Cardiac muscle cell (in vitro differentiated cells and primary cell): ENCODE measurements at places on chromosomes 13 and 19. TPM values are rescaled to one million over a fixed set of nuclear protein-coding genes. Genes with fewer than 3 reads are reported as not detected.

DNA sequence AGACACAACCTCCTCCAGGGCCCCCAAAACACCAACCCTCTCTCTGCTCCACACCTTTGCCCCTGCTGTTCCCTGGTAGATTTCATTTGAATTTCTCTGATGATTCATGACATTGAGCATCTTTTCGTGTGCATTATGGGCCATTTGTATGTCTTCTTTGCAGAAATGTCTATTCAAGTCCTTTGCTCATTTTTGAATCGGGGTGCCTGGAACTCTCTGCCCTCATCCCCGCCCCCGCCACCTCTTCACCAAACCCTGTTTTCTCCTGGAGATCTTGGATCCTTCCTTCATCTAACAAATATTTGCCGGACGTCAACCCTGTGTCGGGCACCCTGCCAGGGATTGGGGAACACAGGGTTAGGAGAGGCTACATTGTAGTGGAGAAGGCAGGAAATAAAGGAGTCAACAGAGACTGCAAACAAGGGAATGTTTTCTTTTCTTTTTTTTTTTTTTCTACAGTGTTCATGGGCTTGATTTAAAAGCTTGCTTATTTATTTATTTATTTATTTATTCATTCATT lies 25.5 kb upstream of the SLC1A5 start:
- DNase-seq = peak; percentile 90

DNA sequence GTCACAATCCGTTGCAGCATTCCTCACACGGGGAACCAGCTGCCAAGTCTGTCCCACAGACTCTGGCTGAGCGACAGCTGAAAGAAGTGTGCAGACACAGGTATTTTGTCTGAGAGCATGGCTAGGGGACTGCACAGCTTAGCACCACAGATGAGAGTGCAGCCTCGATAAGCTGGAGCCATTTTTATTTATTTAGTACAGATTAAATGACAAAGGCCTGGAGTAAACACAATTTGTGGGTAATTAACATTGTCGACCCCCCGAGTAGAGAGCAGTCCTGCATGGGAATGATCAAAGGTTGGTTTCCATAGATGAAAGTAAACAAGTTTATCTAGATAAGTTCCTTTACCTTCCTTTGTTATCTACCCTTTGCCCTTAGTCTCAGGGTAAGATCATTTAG lies 836.2 kb downstream of the DACH1 start:
- DNase-seq = no peak

DNA sequence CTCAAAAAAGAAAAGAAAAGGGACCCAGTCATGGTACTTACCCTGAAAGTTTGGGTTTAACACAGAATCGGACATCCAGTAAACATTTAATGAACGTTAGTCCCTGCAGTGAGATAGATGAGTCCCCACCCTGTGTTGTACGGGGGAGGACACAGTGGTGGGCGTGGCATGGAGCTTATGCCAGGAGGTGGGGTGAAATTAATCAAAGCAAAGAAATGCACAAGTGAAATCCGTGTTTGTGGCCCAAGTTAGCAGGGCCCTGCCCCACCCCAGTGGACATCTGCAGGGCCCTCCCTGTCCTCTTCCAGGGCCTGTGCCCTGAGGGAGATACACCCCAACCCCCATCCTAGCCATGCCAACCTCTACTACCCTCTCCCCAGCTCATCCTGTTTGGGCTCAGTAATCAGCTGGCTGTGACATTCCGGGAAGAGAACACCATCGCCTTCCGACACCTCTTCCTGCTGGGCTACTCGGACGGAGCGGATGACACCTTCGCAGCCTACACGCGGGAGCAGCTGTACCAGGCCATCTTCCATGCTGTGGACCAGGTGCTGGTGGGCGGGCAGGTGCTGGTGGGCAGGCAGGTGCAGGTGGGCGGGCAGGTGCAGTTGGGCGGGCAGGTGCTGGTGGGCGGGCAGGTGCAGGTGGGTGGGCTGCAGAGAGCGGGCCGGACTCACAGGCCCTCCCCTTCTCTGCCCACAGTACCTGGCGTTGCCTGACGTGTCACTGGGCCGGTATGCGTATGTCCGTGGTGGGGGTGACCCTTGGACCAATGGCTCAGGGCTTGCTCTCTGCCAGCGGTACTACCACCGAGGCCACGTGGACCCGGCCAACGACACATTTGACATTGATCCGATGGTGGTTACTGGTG lies 3.9 kb downstream of the MCOLN1 start:
- DNase-seq = no peak

GRCh38 chr19:35332817-35333216 lies 3.8 kb downstream of the CD22 start:
- DNase-seq = no peak

DNA sequence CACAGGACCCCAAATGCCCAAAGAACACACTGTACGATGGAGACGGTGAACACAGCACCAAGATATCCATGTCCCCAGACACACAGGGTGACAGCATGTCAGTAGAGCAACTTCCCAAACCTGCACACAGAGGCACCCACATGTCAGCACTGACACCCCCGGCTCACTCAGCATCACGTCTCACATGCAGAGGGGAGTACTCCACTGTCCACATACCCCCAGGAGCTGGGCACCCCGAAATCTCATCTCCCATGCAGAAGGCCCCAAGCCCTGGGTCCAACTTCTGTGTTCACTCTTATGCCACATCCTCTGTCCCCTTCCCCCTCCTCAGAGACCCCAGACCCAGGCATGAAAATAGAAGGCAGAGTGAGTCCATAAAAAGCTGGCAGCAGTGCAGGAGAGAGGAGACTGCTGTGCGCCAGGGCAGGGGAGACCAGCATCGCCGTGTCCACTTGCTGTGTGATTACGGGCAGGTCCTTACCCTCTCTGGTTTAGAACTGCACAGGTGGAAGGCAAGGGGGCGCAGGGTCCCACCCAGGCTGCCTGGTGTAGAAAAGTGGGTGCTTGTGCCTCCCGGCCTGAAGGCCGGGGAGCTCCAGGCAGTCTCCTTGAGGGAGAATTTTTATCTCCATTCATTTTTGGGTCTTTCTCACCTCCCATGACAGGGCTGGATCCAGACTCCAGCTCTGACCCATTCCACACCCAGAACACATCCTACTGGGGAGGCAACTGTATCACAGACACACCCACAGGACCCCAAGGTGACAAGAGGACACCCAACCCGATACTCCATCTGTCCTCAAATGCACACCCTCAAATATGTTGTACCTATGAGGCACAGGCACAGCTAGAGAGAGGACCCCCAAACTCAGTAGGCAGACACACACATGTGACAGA lies 17.0 kb downstream of the ERFL start:
- no peak for DNase-seq

- DNase-seq = no peak
These were observed 174.1 kb downstream of the FGF14 start for GRCh38 chr13:102227741-102228140.

DNA sequence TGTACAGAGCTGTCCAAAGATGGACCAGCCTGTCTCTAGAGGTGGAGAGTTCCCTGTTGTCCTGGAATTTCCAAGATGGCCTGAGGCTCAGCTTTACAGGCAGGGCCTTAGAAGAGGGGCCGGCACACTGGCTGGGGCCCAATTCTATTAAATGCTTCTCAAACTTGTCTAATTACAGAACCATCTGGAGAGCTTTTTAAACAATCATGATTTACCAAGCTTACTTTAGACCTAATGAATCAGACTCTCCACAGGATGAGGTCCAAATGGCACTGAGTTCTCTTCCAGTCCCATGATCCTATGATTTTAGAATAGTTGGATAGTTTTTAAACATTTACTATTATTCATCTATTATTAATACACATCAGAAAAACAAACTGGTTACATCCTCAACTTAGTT lies 123.5 kb downstream of the DNAJC3 start:
- no peak for DNase-seq

GRCh38 chr19:17641181-17641580 lies 47.0 kb downstream of the UNC13A start:
- DNase-seq = no peak

GRCh38 chr19:46825731-46826055 lies 25.0 kb downstream of the AP2S1 start:
- no peak for DNase-seq

GRCh38 chr19:33863436-33863835 lies 66.8 kb downstream of the KCTD15 start:
- no peak for DNase-seq

- DNase-seq = no peak
These were observed 214.3 kb downstream of the FOXO1 start for GRCh38 chr13:40452038-40452666.

- DNase-seq = no peak
These were observed 227.6 kb upstream of the UBL3 start for GRCh38 chr13:30078059-30078458.

DNA sequence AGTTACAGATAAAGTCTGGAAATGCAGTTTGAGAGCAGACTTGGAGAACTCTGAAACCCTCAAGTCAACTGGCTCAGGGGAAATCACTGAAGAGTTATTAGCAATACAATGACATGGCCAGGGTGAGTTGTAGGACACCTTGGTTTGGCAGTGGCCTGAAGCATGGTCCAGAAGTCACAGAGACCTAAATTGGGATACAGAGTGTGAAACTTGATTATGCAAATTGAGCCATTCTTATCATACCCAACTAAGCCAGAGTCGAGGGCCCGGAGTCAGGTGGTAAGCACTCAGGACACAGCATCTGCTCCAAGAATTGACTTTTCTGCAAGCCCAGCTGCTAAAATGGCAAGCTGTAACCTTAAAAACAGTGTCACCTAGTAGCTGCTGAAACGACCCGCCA lies 224.5 kb downstream of the DCLK1 start:
- DNase-seq = no peak

GRCh38 chr19:5949792-5950305 lies 28.1 kb downstream of the RANBP3 start:
- no peak for DNase-seq

- DNase-seq = peak; percentile 59
These were observed 19.8 kb upstream of the TCF3 start for GRCh38 chr19:1672038-1672768.

GRCh38 chr13:47723898-47724297 lies 277.2 kb downstream of the SUCLA2 start:
- no peak for DNase-seq

DNA sequence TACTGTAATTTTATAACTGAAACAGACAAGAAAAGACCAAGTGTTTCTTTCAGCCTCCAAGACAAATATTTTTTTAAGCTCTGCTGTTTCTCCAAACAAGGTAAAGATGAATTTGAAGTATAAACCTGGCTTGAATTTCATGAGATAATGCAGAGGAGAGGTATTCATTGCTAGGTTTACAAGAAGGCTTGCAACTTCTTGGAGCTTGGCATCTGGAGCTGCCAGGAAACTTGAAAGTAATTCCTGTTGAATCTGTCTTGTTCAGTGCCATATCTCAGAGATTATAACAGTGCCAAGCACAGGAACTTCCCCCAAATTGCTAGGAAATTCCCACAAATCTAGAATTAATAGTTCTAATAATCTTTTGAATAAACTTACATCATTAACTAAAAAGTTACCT lies 70.9 kb downstream of the CDK8 start:
- DNase-seq = no peak

- DNase-seq = peak; percentile 19
These were observed 104.2 kb upstream of the IPO5 start for GRCh38 chr13:97849305-97849704.

GRCh38 chr13:110910013-110910890 lies 4.6 kb downstream of the ANKRD10 start:
- DNase-seq = no peak

Gene PLPPR3
- 70.8 and 88.2 TPM in 2 replicates for total RNA-seq

Gene WDR62
- 3.9 and 13.4 TPM in 2 replicates for total RNA-seq

Gene NMRK2
- 32.9 and 46.5 TPM in 2 replicates for total RNA-seq

Gene ZNF565
- total RNA-seq = 1.2 and 2.5 TPM in 2 replicates

Gene B3GNT3
- total RNA-seq = not detected in 2 replicates

Gene LGALS14
- not detected in 2 replicates for total RNA-seq

Gene GSX1
- total RNA-seq = not detected in 2 replicates

Gene CEACAM21
- 2.8 and 4.4 TPM in 2 replicates for total RNA-seq

Gene LHB
- total RNA-seq = 1.8 TPM in 1 of 2 replicates, not detected in the other

Gene B3GNT8
- total RNA-seq = 4.9 and 6.8 TPM in 2 replicates
